ENCODE measurements at places on chromosomes 5 and 9.

- DNase-seq: no peak
Observed at GRCh38 chr5:40386289-40386688, 293.4 kb upstream of the PTGER4 start.

DNA sequence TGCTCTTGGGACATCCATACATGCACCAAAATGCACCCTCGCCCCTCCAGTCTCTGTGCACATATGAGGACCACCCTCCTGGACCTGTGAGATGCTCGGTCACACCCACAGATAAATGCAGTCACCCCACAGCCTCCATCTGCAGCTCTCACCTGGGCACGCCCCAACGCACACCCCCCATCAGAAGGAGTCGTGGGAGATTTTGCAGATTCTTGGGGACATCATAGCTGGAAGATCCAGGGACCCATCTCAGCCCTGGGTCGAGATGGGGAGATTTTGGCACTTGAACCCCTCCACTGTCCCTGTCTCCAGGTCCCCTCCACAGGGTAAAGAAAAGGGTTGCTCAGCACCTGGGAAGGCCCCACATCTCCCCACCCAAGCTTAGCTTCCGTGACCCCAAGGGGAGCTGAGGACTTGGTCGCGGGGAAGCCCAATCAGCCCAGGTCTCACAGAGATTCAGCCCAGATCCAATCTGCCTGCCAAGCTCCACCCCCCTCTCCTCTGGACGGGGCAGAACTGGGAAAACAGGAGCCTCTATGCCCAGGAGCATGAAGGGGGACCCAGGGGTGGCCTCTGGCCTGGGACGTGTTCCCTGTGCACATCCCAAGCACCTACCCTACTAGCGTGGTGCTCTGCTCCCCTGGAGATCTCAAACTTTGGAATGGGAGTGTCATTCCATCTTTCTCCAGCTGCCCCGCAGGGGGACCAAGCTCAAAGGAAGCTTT is 89.2 kb upstream of the LMX1B start:
- DNase-seq: no peak

- DNase-seq: no peak
Observed at GRCh38 chr5:103929338-103930013, 366.9 kb upstream of the NUDT12 start.

DNA sequence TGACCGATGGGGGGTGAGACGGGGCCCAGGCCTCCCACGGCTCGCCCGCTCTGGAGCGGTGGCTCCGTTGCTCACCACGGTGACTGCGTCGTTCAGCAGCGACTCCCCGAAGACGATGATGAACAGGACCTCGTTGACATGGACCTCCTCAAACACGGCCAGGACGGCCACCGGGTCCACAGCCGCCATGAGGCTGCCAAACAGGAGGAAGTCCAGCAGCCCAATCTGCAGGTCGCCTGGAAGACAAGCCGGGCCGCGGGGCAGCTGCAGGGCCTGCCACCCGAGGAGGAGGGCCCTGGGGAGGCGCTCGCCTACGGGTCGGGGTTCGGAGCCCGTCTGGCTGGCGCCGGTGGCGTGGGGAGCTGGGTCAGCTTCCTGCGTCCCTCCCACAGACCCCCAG is 36.0 kb downstream of the SLC9A3 start:
- no peak for DNase-seq

- no peak for DNase-seq
Observed at GRCh38 chr9:92970467-92970923, 23.2 kb downstream of the FGD3 start.

- DNase-seq: no peak
Observed at GRCh38 chr9:7333719-7334118, 465.9 kb downstream of the DMAC1 start.

DNA sequence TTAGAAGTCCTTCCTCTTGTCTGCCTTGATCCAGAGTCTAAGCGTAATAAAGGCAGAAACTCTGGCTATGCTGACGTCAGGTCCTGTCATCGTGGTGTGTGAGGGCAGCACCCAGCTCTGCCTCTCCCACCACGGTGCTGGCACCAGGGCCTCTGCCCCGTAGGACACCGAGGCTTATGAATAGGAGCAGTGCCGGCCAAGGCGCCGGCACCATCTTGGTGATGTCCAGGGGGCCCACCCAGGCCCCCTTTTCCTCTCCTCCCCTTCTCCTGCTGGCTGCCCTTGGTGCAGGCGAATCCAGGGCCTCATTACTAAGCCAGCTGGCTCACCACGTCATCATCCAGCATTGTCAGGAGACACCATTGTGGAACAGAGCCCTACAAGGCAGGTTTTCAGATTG is 252.3 kb downstream of the FANCC start:
- no peak for DNase-seq
